Pancreas (tissue), 10 donors: ENCODE measurements at places on chromosomes 13 and 19. TPM values are rescaled to one million over a fixed set of nuclear protein-coding genes. Genes with fewer than 3 reads are reported as not detected.

Gene FFAR3
- 0.37 TPM for total RNA-seq

DNA sequence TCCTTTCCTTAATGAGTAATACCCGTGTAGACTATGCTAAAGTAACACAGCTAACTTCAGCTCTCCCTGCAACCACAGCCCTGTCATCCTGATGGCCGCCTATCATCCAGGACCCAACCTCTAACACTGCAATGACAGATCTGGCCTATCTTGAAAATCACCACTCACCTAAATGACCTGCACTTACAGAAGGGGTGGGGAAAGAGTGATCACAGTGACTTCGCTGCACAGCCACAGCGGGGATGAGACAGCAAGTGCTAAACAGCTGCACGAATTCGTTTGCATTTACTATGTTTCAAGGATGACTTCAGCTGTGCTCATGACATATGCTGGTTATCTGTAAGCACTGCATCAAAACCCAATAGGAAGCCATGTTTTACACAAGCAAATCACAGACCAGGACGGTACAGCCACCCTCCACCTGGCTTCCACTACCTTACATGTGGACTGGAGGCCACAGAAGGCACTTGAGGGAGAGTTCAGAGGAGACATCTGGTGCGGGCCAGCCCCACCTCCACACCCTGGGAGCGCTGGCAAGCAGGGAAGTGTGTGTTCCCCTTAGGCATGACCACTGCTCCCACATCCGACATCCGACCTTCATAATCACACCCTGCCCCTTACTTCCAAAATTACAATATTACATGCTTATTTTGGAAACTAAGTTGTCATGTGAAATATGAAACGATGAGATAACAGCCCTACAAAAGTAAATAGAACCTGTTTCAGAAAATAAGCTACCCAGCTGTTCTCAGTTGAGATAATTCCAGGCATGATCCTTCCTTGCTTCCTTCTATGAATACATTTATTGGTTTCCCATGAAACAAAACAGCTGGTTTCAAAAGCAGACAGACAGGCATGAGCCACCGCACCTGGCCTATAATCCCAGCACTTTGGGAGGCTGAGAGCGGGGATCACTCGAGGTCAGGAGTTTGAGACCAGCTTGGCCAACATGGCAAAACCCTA lies 95.7 kb downstream of the STK24 start:
- DNase-seq: no peak

Gene PSG5
- 0.44 TPM for total RNA-seq

Gene PEAK3
- total RNA-seq: not detected

- DNase-seq: no peak
Measured at GRCh38 chr13:81488021-81488420, 1147.1 kb upstream of the SPRY2 start.

GRCh38 chr19:5216141-5216847 lies 124.3 kb downstream of the PTPRS start:
- DNase-seq: no peak

Gene PRODH2
- 2.7 TPM for total RNA-seq
